Activated CD4-positive, alpha-beta T cell treated with anti-CD3 and anti-CD28 coated beads, Interleukin-2, amount 10 ng/mL, durations not matched to agents 7 days and 5 days (primary cell): ENCODE measurements at places on chromosomes 1 and 21. TPM values are rescaled to one million over a fixed set of nuclear protein-coding genes. Genes with fewer than 3 reads are reported as not detected.

The PLD5 gene
- total RNA-seq = not detected

The EFNA1 gene
- total RNA-seq = not detected

The AVPR1B gene
- not detected for total RNA-seq

The ZBED6 gene
- 18.9 TPM for total RNA-seq

The SLC1A7 gene
- not detected for total RNA-seq

The TSPEAR gene
- total RNA-seq = not detected

The OPRD1 gene
- total RNA-seq = not detected

The AMY1B gene
- total RNA-seq = not detected

The MAP3K7CL gene
- total RNA-seq = 6.6 TPM

The ECM1 gene
- total RNA-seq = 1.2 TPM

The RYR2 gene
- not detected for total RNA-seq

The NR0B2 gene
- not detected for total RNA-seq

The TCHHL1 gene
- not detected for total RNA-seq

The HMCN1 gene
- 0.07 TPM for total RNA-seq

The C1orf53 gene
- 2.0 TPM for total RNA-seq

The PRAMEF20 gene
- total RNA-seq = not detected
